ENCODE measurements at places on chromosomes 3 and 15. TPM values are rescaled to one million over a fixed set of nuclear protein-coding genes. Genes with fewer than 3 reads are reported as not detected.

DNA sequence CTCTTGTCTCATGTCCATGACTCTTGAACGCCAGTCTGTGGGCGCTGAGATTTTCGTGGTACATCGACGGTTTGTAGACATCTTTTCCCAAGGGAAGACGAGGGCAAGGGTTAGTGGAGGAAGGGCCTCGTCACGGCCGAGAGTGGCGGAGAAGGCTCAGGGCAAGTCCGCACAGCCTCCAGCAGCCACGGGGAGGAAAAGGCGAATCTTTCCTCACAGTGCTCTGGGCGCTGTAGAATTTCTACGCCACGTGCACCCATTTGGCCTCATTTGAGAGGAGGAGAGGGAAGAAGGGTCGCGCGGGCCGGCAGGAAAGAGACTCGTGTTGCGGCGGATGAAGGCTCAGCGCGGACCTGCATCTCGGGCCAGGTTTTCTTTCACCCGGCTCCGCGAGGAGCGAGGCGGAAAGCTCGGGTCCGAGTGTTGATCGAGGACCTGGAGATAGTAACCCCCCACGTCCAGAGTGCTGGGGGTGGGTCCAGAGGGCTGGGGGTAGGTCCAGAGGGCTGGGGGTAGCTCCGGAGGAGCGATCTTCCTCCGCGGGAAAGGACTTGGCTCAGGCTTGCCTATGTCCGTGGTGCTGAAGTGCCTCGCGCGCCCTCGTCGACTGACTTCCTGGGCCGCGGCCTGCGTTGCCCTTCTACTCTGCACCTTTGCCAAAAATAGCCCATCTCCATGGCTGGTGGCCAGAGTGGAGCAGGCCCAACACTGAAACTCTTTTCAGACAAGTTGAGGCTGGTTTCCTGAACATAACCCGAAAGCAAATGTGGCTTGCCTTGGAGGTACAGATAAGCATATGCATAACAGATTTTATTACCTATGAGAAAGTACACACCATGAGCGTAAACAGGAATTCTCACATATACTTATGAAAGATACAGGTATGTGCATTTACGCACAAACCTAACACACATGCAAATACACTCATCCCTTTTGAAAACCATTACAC lies 1.1 kb downstream of the SLC35G2 start:
- peak; percentile 30 for DNase-seq

DNA sequence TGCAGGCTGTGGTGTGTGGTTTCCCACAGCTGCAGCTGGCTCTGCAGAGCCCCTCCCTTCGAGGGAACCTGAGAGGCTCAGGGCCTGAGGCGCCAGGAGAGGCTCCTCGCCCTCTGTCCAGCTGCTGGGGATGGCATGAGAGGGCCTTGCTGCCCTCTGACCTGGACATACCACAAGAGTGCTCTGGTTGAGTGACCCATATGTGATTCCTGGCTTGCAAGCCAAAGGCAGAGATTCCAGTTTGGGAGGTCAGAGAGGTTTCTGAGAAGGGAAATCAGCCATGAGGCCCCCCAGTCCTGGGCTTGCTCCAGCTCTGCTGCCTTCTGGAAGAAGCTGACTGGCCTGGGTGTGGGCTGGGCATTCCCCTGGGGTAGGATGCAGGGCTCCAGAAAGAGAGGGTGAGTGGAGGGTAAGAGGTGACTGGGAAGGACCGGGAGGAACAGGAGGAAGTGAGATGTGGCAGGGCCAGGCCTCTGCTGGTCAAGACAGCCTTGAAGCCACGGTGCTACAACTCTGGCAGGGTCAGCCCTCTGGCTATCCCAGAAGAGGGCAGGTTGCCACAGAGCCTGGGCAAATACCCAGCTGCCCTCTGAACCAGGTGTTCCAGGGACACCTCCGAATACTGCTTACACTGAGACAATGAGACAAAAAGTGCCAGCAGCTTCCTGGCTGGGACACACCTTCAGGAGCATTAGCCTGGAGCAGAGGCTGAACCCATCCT lies 16.0 kb upstream of the SRP14 start:
- no peak for DNase-seq

- DNase-seq: no peak
Measured at GRCh38 chr3:11900824-11901223, 54.1 kb upstream of the TAMM41 start.

THSD4 gene
- 26.7 TPM for total RNA-seq

GRCh38 chr15:26724381-26725150 lies 48.3 kb downstream of the GABRB3 start:
- no peak for DNase-seq

PLOD2 gene
- 10.7 TPM for total RNA-seq

RNF7 gene
- total RNA-seq: 85.1 TPM

ZPLD1 gene
- total RNA-seq: 1.3 TPM

- no peak for DNase-seq
Measured at GRCh38 chr3:176663387-176663786, 533.9 kb downstream of the TBL1XR1 start.

- DNase-seq: no peak
Measured at GRCh38 chr3:34106879-34107278, 308.4 kb downstream of the PDCD6IP start.
